ENCODE measurements at places on chromosomes 7 and 10.

GRCh38 chr10:88270061-88270808 is 312.9 kb downstream of the RNLS start:
- no peak for DNase-seq

- DNase-seq: no peak
Observed at GRCh38 chr7:135719688-135720087, 8.3 kb downstream of the SLC13A4 start.

DNA sequence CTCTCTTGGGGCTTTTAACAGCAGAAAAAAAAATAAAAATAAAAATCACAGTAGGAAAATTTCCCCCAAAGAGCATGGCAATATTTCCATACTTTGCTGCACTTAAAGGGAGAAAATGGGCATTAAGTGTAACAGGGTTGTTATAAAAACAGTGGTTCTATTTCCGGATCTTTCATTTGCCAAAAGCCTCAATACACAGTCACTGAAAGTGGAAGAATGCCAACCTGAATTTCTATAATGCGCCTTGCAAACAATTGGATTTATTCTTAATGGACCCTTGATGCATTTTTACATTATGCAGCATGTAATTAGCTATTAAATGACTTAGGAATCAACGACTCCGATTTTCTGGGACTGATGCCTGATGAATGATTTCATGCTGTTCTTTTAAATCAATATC is 127.6 kb upstream of the NANOS1 start:
- no peak for DNase-seq

GRCh38 chr7:71393661-71394060 is 261.7 kb downstream of the GALNT17 start:
- DNase-seq: no peak

DNA sequence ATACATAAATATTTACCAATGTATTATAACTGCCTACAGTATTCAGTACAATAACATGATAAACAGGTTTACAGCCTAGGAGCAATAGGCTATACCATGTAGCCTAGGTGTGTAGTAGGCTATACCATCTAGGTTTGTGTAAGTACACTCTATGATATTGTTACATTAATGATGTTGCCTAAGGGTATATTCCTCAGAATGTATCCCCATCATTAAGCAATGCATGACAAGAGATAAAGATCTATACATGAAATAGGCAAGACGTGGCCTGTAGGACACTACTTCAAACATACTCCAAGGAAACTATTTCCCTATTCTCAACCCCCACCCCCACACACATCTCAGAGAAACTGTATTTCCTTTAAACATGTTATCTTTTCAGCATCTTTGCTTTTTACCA is 15.3 kb upstream of the ADAM22 start:
- DNase-seq: no peak

DNA sequence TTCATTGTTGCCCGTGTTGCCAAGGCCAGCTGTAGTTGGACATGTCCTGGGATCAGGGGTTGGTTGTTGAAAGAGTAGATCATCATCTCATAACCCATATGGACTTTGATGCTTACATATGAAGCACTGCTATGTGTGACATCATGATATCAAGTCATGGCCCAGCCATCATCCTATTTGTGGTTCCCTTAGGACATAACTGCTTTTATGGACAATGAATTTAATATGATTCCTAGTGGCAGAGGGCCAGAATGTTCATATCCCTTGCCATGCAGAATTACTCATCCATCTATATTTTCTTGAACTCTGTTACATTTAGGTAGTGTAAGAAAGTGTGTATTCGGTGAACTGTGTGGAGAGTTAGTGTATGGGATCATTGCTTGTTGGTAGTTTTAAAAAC is 343.9 kb upstream of the LRGUK start:
- no peak for DNase-seq

DNA sequence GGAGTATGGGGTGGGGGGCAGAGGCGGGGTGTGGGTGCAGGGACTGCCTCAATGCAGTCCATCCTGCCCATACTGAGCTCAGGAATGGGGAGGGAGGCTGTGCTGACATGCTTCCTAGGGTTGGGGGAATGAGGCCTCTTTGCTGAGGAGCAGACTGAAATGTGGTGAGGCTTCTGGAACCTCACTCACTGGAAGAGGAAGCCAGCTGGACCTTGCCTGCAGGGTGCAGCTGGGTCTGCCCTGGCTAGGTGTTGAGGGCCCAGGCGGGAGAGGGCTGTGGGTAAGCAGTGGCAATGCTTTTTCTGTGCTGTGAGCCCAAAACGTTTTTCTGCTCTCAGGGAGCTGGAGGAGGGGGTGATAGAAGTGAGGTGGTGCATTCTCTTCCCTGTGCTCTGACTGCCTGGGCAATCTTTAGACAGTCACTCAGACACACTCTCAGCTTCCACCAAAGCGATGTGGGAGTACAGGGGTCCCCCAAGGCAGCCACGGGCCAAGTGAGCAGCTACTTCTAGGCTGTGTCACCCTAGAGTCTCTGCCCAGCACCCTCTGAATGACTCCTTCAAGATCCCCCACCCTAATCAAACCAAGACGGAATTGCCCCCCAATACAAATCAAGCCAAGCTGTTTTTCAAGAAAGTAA is 41.1 kb upstream of the BMPR1A start:
- DNase-seq: no peak

DNA sequence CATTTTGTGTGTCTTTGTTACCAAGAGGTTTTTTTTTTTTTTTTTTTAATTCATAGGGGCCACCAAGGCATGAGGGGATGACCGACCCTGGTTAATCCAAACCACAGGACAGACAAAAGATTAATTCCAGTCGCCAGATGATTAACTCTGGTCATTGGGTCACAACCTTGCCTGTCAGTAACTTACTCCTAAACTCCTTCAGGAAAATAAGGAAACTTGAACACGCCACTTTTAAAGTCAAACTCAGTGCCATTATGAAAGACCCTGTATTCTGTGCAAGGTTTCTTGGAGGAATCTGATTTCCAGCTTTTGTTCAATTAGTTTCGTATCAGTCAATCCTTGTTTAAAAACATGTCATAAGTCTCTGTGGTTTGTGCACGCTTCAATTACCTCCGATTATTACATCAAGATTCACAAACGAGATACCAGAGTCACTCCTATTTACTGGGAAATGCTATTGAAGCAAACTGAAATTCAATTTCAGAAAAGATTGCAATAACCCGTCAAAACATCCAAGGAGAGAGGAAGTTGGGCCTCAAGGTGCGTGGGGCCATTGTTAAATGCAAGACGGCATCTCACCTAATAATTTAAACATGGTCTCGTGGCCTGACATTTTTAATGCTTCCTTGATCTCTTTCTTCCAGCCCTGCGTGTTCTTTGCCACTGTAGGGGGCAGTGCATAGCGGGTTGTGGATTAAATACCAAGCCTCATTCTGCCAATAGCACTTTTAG is 44.0 kb downstream of the NRP1 start:
- no peak for DNase-seq

DNA sequence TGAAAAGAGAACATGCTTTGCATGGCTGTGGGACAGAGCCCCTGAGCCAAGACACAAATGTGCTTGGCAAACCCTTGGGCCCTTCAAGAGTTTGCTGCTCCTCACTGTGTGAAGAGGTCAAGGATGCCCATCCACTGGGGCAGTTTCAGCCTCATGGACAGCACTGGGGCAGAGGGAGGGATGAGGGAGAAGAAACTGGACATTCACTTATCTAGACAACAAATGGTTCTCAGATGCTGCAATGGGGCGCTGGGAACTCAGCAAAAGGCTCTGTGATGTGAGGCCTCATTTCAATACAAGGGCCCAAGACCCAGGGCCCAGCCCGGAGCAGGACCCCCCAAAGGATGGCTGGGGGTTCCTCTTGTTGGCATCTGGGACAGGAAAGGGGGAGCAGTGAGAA is 49.1 kb downstream of the EBF3 start:
- DNase-seq: no peak

GRCh38 chr10:22849077-22849805 is 78.6 kb upstream of the ARMC3 start:
- no peak for DNase-seq

GRCh38 chr7:66564045-66564444 is 64.6 kb upstream of the KCTD7 start:
- no peak for DNase-seq
